ENCODE measurements at places on chromosomes 13 and 19.

- no peak for DNase-seq
These were observed 96.9 kb downstream of the WDFY2 start for GRCh38 chr13:51681037-51681678.

DNA sequence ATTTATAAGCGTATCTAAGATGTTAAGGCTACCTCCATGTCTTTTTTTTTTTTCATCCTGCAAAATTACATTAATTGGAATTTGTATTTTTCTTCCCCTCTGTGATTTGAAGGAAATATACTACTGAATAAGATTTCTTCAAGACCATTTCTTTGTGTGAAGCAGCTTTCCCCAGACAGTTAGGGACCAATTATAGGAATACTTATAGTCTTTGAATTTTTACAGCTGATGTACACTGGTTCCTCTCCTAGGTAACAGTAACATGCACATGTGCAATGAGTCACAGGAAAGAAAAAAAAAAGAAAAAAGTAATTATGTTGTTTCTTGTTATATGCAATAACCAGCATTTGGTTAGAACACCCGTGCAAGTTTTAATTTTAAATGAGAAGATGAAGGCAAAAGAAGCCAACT lies 82.0 kb downstream of the PCDH9 start:
- no peak for DNase-seq

GRCh38 chr19:6568816-6569215 lies 22.1 kb downstream of the CD70 start:
- no peak for DNase-seq

- no peak for DNase-seq
These were observed 282.8 kb upstream of the EDNRB start for GRCh38 chr13:78201411-78201810.

Measured in HepG2 (cell line).